ENCODE measurements at places on chromosomes 2 and 18.

DNA sequence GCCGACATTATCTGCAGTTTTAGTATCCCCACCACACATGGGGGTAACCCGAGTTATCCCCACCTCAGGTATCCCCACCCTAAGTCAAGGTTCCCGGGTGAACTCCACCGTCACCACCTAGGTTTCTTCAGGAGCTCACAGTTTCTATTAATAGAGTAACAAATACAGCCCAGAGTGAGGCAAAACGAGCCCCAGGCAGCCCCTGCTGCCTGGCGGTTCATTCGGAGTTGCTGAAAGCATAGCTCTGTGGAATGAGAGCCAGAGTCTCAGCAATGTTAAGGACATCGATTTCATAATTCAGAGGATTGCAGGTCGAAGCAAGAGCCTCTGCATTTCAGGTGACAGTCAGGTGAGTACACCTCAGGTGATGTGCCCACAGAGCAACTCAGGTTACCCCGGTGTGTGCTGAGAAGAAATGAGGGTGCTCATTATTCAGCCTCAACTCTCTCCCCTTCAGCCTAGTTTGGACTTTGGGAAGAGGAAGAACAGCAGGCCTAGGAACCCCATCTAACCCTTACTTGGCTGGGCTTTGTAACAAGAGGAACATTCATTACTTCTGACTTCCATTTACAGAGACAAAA, 10.7 kb downstream of the SATB2 start:
- DNase-seq = no peak

DNA sequence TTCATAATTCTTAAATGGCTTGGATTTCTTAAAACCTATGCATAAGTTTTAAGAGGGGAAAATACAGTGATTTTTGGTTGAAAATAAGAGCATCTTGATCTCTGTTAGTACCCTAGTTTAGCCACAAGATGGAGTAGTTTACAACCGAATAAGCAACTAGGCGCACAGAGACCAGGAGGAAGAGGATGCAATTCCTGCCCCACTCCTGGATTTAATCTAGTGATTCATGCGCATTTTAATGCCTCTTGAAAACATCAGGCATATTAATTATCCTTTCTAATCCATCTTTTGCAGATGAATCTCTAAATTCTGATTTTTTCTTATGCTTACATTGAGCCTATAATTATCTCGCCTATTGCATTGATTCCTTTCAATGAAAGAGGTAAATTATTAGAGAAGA, 76.7 kb downstream of the MRPS9 start:
- no peak for DNase-seq

GRCh38 chr2:9844576-9844975, 1.3 kb downstream of the TAF1B start:
- no peak for DNase-seq

DNA sequence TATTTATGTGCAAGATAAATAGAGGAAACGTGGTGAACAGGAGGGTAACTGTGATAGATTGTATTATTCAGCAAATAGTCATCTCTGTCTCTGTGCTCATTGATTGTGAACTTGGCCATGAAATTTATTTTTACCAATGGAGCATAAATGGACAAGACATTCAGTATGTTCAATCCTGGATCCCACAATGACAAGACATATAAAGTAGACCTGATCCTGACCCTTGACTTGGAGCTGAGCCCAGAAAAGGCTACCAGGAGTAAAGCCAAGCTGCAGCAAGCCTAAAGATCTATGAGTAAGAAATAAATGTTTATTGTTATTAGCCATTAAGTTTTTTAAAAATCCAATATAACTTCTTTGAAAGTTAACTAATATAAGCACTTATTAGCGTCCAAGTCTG, 531.2 kb downstream of the PIK3C3 start:
- DNase-seq = no peak

DNA sequence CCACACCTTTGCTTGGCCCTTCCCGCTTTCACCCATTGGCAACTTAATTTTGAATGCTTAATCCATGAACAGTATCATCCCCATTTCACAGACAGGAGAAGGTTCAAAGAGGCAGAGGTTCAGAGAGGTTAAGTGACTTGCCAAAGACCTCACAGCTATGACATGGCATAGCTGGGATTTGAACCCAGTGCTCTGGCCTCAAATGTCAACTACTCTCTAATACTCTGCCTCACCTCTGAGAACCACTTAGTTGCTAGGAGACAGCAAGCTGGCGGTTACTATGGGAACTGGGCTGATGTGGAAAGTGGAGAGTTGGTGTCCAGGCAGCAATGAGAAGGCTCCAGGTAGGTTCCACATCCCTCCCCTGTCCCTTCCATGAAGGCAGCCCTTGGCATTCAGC, 15.8 kb upstream of the PRSS56 start:
- no peak for DNase-seq

GRCh38 chr2:168602846-168603401, 146.9 kb downstream of the CERS6 start:
- no peak for DNase-seq

GRCh38 chr2:40093021-40093675, 314.1 kb upstream of the THUMPD2 start:
- DNase-seq = peak; percentile 25

All from right kidney (tissue), 9 donors.